ENCODE measurements at places on chromosomes 4 and X.
A peak's percentile ranks its signal among the peaks of the same experiment; 100 is the strongest.

GRCh38 chrX:25016361-25016671 is 551 bp upstream of the ARX start:
- DNase-seq, result no peak

- DNase-seq, result peak; percentile 27
These were observed 258.2 kb downstream of the PPP1R2C start for GRCh38 chrX:42519666-42520231.

GRCh38 chrX:109856974-109857373 is 123.9 kb upstream of the ACSL4 start:
- DNase-seq, result peak; percentile 57

DNA sequence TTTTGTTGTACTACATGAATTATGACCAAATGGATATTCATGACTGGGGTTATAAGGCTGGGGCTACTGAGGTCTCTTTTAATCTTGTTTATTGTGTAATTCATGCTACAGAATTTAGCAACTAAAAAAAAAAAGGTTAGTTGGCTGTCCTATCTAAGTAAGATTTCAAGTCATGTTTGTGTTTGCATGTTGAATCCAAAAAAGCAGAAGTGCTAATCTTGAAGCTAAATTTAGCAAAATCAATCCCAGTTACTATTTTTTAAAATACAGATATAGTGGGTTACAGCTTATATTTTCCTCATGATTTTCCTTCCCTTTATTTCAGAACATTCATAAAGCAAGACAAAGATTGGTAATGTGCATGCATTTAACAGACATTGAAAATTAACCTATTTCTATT is 19.4 kb downstream of the MTMR1 start:
- no peak for DNase-seq

GRCh38 chr4:73541251-73541650 is 59.7 kb downstream of the AFM start:
- no peak for DNase-seq

DNA sequence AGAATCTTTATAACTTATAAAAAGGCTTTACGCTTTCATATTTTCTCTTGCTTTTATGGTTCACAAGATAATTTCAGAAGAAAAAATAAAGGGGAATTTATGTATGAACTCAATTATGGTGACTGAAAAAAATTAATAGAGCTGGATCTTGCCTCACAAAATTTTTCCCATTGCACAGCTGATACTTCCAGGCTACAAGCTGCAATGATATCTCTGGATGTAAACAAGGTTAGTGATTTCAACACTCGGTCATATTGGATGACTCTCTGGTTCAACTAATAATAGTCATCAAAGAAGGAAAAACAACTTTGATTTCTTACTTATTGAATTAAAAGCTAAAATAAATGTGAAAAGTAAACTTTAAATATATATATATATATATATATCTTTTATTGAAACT is 868.0 kb downstream of the FAT4 start:
- no peak for DNase-seq

GRCh38 chr4:13710246-13710885 is 82.8 kb upstream of the BOD1L1 start:
- no peak for DNase-seq

GRCh38 chr4:32748498-32748897 is 2028.3 kb downstream of the PCDH7 start:
- DNase-seq, result no peak

- no peak for DNase-seq
These were observed 52.3 kb upstream of the PDLIM3 start for GRCh38 chr4:185587427-185588161.

- no peak for DNase-seq
These were observed 45.0 kb upstream of the MSANTD1 start for GRCh38 chr4:3203971-3204431.

DNA sequence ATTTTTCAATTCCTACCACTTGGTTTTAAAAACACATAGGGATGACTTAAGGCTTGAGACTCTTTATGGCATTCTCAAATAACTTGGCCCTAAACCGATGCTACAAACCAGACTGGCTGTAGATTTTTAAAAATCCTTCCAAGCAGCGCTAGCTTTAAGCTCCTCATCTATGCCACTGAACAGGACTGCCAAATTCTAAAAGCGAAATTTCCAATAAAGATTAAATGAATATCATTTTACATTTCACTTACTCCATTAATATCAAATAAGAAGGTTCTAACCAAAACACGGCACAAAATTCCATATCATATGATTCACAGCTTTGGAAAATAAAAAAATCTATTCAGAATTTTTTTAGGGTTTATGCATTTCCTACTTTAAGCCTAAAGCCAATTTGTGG is 134.2 kb downstream of the FANCB start:
- no peak for DNase-seq

DNA sequence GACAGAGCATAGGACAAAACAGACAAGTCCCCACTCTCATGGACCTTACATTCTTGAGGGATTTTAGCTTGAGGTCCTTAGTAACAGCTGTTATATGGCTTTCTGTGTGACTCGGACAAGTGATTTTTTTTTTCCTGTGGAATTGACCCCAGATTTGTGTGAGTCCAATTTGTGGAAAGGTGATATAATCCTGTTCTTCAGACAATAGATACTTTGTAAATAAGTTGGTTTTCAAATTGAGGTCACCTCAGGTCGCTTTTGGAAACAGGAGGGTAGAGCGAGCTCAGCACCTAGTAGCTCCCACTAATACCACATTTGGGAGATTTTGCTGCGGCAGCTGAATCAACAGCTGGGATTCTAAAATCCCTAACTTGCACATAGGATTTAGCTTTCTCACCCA is 1008.8 kb downstream of the ADGRL3 start:
- no peak for DNase-seq
